ENCODE measurements at places on chromosomes 16 and 17.

DNA sequence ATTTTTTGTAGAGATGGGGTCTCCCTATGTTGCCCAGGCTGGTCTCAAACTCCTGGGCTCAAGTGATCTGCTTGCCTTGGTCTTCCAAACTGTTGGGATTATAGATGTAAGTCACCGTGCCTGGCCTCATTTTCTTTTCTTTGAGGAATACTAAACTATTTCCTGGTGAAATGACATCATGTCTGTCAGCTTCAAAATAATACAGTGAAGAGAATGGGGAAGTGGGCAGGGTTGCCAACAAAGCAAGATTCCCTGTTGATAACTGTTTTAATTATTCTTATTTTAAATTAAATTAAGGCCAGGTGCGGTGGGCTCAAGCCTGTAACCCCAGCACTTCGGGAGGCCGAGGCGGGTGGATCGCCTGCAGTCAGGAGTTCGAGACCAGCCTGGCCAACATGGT, 21.1 kb downstream of the PIPOX start:
- DNase-seq = no peak

DNA sequence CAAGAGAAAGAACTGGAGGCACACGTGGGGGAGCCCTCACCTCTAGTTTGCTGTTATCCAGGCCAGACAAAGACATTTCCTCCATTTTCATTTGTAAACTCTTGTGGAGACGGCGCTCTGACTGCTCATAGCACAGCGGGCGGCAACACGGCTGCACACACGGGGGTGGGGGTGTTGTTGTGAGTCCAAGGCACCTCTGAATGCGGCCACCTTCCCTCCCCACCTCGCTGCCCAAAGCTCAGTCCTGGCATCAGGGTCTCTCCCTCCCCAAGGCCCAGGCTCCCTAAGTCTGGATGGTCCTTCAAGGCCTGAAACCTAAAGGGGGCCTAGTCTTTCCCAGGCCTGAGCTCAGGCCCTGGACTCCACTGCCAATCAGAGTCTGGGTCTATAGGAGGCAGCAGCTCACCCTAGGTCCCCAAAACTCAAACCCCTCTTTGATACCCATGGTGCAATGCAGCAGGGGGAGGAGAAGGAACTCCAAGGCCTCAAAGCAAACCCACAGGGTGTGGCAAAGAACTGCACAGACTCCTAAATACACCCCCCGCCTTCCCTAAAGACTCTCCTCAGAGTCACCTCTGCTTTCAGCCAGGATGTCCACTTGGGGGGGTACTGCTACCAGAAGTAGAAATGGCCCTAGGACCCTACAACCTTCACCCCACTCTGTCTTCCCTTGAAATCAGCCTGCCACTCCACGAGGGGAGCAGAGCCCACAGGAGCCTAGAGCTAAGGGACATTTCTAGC, 1.5 kb downstream of the ATXN7L3 start:
- no peak for DNase-seq

DNA sequence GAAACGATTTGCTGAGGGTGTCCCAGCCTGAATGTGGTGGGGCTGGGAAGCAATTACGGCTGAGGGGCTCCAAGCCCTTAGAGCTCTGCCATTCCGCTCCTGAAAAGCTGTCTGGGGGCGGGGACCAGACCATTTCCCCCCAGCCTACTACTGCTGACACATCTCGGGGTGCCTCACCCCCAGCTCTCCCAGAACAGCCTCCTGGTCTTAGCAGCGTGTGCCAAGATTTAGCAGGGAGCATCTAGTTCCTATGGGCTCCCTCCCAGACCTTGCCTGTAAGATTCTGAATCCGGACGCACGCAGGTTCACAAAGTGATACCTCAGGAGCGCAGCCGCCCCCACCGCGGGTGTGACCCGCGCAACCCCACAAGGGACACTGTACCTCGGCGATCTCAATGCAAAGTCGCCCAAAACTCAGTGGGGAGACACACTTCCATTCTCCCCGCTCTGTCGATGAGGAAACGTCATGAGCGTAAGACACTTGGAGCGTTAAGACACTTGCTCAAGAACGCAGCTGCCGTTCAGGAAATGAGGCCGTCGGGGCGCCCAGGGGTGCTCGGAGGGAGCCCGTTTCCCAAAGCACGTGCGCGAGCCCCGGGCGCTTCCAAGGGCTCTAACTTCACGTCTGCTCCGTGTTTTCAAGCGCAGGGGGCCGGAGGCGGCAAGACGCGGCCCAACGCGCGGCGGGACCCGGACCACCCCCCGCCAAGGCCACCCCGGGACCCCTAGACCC, 629 bp downstream of the GEMIN4 start:
- DNase-seq = no peak

- no peak for DNase-seq
Measured at GRCh38 chr17:39123627-39124026, 27.8 kb downstream of the PLXDC1 start.

GRCh38 chr16:86929057-86929871, 350.9 kb downstream of the FOXL1 start:
- DNase-seq = peak; percentile 88

DNA sequence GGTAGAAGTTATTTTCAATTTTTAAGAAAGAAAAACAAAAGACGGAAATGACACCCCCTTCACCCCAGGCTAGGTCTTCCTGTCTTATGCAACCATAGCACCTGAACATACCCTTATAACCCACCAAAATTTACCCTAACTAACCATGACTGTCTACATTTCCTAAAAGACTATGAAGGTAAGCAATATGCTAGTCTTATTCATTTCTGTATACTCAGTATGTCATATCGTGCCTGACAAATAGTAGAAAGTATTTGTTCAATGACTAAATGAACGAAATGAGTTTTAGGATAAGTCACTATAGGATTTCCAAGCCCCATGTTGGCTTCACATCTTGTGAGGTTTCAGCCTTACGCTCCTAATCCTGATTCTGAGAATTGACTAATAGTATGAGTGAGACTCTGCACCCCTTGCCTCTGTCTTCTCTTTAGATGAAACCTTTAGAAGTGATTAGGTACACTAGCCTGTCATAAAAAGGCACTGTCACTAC, 6.5 kb downstream of the ADAT1 start:
- DNase-seq = no peak

GRCh38 chr17:35879773-35880654, at the start of gene CCL5:
Gene CCL5, minus strand, starts transcription at chr17:35880360.
- DNase-seq = no peak

GRCh38 chr16:27230562-27231001, 27.3 kb downstream of the KDM8 start:
- DNase-seq = no peak

DNA sequence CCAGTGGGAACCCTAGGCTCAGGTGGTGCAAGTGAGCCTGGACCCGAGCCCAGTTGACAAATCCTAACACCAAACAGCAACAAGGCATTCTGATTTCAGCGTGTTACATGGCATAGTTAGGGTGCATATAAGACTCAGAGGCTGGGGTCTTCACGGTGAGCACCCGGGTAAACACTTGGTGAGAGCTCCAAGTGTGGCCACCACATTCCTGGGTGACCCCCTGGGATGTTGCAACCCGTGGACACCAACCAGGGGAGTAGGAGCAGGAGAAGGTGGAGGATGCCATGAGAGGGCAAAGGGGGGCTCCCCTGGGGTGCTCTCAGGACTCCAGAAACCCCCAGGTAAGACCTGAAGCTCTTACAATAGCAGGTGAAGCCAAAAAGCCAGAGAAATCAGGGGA, 69.9 kb upstream of the CDH5 start:
- no peak for DNase-seq

DNA sequence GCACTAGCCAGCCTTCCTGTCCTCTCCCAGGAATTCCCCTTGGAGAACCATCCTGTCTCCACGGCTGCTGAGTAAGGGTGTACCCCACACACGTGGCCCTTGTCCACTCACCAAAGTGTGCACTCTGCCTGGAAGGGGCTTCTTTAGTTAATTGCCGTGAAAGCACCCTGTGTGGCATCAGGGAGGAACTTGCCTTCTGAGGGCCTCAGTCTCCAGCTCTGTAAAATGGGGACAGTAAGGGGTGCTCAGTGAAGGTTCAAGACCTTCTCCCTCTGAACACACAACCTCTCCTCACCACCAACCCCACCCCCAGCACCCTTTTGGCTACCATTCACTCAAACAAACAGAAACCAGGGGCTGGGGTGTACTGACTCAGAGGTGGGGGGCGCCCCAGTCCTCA, 59.1 kb upstream of the LHX1 start:
- no peak for DNase-seq

DNA sequence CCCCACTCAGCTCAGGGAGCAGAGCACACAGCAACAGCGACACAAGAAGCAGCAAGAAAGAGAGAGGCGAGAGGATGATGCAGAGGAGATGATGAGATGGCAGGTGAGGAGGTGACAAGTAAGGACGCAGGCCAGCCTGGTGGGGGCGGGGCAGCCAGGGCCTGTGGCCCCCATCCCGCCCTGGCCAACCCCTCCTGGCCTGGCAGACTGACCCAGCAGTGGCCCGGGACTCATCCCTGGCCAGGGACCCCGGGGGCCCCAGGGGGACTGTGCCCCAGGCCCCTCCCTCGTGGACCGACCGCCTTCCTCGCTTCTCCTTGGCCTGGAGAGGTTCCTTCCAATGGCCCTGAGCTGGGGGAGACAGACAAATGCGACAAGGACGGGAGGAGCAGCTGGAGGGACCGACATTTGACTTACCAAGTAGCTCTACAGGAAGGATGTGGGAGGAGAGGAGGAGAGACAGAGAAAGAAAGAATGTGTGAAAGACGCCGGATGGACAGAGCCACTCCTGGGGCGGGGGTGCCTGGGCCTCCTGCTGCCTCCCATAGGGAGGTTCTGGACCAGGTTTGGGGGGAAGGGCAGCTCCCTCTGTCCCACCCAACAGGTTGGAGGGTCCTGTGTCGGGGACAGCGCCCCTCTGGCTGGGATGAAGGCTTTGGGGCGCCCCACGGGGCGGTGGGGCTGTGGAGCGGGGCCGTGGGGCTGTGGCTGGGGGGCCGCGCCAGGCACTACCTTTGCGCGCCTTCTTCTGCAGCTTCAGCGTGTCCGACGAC, 6.8 kb downstream of the MTSS2 start:
- no peak for DNase-seq

DNA sequence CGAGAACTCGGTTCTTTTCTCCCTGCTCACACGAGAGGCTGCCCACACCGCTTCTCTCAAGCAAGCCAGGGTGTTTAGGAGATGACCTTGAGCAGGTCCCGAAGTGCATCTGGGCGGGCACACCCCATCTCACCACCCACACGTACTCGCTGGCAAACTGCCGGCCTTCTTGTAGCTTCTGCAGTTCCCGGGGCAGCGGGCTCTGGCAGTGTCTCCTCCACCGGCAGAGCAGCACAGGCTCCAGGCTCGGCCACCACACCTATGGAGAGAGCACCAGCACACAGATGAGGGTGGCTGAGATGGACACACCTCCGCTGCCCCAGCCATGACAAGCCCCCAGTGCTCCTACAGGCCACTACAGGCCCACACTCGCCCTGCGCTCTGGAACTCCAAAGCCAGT, 23.5 kb downstream of the ZNF276 start:
- no peak for DNase-seq

DNA sequence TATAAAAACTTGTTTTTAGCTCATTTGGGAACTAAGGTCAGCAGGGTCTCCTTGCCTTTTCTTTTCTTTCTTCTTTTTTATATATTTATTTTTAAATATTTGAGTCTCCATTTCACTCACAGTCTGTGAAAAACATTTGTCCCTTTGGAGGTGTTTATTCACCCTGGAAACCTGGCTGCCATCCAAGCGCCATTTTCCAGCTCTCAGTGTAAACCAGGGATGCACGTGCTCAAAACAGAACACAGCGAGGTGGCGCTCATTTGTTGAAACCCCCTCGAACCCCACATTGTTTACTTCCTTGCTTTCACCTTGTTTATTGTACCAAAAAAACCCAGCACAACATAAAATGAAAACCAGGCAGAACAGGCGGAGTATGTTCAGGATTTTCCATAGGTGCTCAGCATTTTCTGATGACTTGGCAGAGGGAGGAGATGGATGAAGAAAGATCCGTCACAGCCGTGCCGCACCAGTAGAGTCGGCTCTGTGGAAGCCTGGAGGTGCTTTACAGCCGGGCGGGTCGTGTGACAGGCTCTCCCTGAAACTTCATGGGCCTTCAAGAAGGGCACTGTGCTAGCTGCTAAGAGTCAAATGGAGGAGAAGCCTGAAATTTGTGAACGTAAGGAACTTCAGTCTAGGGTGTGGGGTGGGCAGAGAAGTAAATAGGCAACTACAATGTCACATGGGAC, 284.4 kb downstream of the FOXL1 start:
- peak; percentile 13 for DNase-seq

DNA sequence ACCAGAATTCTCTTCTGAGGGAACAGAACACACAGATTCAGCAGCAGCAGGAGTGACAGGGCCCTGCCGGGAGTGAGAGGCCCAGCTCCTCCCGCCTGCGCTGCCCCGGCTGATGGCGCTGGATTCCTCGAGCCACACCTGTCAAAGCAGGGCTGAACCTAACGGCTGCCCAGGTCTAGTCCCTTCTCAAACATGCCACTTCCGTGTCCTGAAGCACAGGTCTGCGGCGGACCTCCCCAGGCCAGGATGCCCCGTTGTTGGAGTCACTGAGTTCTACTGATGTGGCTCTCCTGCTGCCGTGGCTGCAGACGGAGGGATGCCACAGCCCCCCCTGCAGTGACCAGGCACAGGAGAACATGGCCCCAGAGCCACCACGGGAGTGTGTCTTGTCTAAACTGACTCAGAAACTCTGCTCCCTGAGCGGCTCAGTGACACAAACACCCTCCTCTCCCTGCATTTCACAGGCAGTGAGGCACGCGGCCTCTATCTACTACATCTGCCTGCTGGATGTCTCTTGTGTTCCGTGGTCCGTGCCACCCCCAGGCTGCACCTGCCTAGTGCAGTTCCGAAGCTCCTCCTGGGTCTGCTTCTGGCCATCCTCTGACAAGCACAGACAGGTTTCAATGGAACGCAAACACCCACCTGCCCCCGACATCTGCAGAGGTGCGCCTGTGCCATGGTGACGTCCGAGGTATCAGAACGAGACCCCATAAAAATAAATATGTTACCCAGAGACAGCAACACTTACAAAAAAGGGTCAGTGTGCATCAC, 44.7 kb upstream of the DNAH17 start:
- no peak for DNase-seq

DNA sequence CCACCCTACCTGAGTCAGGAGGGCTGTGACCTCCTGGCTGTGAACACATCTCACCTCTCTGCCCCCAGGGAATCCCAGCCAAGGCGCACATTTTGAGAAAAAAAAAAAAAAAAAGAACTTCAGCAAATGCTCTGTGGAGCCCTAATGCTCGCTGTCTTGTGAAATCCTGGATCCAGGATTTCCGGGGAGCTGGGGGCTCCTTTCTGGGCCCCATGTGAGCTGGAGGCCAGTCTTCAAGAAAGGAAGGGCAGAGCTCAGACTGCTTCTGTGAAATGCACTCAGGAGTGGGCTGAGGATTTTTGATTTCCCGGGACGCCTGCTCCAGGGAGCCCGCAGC, 36.0 kb upstream of the EMP2 start:
- DNase-seq = no peak

DNA sequence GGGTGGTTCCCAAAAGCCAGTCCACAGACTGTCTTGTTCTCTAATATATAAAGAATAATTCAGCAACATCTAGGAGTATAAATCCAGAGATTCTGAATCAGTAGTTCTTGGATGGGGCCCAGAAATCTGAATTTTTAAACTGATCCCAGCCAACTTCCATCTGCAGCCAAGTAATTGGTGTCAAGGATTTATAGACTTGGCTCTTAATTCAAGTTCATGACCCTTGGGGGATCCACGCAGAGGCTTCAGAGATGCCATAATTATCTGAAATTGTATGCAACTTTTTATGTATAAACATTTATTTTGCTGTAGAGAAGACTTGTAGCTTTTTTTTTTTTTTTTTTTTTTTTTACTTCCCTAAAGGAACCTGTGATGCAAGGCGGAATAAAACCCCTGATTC, 60.6 kb downstream of the HLF start:
- no peak for DNase-seq

All from retinal pigment epithelial cell (primary cell).